ENCODE measurements at places on chromosomes 3 and 15. TPM values are rescaled to one million over a fixed set of nuclear protein-coding genes. Genes with fewer than 3 reads are reported as not detected.
A peak's percentile ranks its signal among the peaks of the same experiment; 100 is the strongest.

DNA sequence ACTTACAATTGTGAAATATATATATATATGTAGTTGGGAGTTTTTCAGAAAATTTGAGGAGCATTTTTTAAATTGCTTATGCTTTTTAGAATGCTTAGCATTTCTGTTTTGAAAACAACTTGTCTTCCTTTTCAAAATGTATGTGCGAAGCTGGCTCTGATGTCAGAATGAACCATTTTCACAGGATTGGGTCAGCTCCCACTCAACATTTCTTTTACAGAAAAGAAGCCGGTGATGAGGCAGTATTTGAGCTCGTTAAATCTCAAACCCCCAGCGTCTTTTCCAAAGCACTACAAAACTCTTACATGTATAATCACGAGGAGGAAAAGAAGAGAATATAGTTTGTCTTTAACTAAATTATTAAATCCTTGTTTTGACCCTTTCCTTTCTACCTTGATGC is 225.4 kb downstream of the MEIS2 start:
- peaks cover 46% of the 10 kb centered on the region for H3K27me3 ChIP-seq
- H3K27ac ChIP-seq: no peak overlapping the region

DNA sequence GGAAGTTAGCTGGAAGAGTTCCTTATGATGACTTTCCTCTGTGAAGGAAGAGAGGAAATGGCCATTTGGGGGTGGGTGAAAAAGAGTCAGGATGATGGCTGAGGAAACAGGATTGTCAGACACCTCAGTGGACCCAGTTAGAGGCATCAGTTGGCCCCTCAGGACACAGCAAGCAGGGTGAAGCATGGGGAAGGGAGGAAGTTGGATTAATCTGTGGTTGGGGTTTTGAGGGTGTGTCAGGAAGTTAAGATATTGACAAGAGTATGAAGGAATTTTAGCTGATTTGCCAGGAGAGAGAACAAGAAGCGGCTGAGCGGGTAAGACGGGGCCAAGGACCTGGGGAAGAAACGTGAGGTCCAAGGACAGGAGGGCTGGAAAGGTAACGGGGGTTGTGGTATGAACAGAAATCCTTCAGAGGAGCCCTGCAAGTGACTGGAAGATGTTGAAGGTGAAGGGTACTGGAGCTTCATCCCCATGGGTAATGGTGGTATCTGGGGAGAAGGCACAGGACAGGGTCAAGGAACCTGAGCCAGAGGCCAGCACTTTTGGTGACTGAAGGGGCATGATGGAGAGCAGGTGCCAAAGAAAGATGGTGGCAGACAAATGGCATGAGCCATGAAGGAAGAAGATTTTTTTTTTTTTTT is 2.7 kb downstream of the UQCC5 start:
- peak overlapping the region; percentile 96 for H3K27ac ChIP-seq
- H3K4me1 ChIP-seq: peaks cover 54% of the 10 kb centered on the region
- DNase-seq: no peak
- peaks cover 24% of the 10 kb centered on the region for H3K36me3 ChIP-seq

- H3K27me3 ChIP-seq: peaks cover 10% of the 10 kb centered on the region
- H3K36me3 ChIP-seq: no peaks in the 10 kb centered on the region
- H3K27ac ChIP-seq: no peak overlapping the region
- H3K4me1 ChIP-seq: no peaks in the 10 kb centered on the region
Measured at GRCh38 chr3:124509884-124510283, 220.4 kb upstream of the UMPS start.

DNA sequence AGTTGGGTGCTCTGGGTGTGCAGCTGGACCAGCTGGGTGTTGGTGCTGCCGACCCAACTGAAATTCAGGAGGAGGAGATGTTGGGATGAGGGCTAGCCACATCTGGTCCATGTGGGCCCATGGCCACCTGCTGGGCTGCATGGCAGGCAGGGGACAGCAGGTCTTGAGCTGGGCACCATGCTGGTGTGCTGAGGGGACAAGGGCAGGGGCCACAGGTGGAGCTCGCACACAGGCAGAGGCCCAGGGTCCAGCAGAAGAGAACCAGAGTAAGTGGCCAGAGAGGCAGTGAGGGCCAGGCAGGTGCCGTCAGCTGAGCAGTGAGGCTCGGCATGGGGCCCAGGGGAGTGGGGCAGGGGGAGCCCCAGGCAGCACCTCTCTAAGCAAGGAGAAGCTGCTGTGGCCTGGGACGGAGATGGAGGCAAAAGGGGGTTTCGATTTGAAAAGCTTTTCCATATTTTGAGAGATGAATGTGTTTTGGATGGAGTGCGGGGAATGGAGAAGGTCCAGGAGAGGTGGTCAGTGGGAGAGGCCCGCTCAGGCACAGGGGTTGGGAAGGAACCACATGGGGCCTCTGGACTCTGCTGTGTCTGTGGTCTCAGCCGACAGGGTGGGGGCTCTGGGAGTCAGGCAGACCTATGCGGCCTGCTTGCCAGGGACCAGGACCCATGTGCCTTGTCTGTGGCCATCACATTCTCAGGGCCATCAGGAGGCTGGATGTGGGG is 30.5 kb upstream of the PLXNA1 start:
- no peak overlapping the region for H3K4me3 ChIP-seq
- DNase-seq: no peak
- peaks cover 2% of the 10 kb centered on the region for H3K4me1 ChIP-seq
- H3K36me3 ChIP-seq: peaks cover 2% of the 10 kb centered on the region

DNA sequence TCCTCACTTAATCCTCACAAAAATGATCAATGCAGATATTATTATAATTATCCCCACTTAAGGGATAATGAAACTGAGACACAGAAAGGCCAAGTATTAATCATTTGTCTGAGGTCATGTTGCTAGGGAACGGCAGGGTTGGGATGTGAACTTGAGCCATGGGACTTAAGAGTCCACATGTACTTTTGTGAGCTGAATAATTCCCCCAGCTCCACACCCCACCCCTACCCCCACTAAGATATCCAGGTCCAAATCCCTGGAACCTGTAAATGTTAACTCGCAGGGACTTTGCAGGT is 290.5 kb upstream of the GADL1 start:
- H3K4me3 ChIP-seq: no peak overlapping the region
- no peak overlapping the region for H3K27ac ChIP-seq

DNA sequence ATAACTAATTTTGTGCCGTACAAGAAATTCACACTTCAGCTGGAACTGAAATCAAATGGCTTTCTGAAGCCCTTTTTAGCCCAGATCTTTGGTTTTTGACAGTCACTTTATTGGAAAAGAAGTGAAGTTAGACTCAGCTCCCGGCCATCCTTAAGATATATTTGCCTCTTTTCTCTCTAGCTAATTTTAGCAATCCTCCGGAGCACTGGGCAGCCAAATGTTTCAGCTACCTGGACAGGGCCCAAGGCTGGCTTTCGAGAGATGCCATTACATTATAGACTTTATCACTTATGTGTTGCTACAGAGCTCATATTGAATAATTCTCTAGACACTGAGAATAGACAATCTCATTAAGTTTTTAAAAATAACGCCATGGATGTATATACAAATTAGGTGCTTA is 28.5 kb upstream of the RPL39L start:
- peaks cover 5% of the 10 kb centered on the region for H3K27me3 ChIP-seq
- no peak for DNase-seq
- peaks cover 3% of the 10 kb centered on the region for H3K4me1 ChIP-seq

GRCh38 chr3:123559040-123559861 is 25.6 kb downstream of the HACD2 start:
- DNase-seq: peak; percentile 56
- H3K4me3 ChIP-seq: no peak overlapping the region
- no peaks in the 10 kb centered on the region for H3K27me3 ChIP-seq
- no peak overlapping the region for H3K27ac ChIP-seq
- H3K36me3 ChIP-seq: peaks cover 25% of the 10 kb centered on the region

IL17RD gene
- not detected for total RNA-seq
